NCI-H446 treated with DMSO at 0.1 percent for 48 hours (cell line): ENCODE measurements at places on chromosomes 2 and 18.

- no peak for DNase-seq
Observed at GRCh38 chr2:65382776-65383357, 49.5 kb downstream of the SPRED2 start.

DNA sequence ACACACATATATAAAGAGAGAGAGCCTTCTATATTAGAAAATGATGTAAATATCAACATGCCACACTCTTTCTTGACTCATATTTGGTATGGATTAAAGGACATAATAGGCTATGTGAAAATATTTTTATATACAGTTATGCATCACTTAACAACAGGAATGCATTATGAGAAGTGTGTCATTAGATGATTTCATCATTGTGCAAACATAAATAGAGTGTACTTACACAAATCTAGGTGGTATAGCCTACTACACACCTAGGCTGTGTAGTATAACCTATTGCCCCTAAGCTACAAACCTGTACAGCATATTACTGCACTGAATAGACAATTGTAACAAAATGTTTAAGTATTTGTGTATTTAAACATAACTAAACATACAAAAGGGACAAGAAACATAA lies 354.8 kb upstream of the CNTNAP5 start:
- DNase-seq, result no peak

- DNase-seq, result no peak
Observed at GRCh38 chr2:20213651-20214565, 11.0 kb downstream of the SDC1 start.

- no peak for DNase-seq
Observed at GRCh38 chr2:218229239-218229638, 12.2 kb downstream of the ARPC2 start.

DNA sequence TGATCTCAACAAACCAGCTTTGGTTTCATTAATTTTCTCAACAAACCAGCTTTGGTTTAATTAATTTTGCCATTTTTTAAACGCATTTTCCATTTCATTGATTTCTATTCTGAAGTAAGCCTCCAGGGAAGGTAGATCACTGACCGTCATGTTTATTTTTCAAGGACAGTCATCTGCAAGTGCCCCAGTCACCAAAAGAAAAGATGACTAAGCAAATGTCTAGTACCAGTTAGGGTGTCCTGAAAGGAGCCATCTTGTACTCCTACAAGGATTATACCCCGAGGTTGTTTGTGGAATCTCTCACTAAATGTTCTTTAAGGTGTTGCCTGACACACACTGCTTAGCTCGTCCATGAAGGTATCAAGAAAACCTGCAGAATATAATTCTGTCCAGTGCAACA lies 6.1 kb upstream of the UGT1A8 start:
- no peak for DNase-seq

DNA sequence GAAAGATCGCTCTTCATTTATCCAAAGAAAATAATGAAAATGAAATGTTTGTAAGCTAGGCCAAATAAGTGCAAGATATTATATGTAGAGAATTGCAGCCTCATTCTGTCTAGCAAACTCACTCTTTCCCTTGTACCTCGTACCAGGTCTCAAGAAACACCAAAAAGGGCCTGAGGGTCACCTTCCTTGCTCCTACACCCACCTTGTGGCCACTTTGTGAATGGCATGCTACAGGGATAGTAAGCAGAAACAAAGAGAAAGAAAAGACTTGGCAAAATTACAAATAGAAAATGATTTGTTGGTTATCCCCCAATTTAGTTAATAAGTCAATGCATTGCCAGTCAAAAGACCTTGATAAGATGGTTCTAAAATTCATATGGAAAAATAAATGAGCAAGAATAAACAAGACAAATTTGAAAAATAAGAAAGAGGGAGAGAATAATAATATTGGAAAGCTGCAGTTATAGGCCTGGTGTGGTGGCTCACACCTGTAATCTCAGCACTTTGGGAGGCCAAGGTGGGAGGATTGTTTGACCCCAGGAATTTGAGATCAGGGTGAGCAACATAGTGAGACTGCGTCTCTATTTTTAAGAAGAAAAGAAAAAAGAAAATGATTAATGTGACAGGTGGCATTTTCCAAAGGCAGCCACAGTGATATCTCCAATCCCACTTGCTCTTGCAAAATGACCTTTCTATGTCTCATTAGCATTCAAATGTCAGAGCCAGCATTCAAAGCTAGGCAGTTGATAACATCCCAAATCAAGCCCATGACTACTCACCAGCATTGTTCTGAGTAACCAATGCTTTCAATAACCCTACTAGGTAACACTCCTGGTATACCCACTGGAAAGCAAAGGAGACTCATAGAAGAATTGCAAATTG lies 38.8 kb upstream of the BMP10 start:
- peak; percentile 26 for DNase-seq

DNA sequence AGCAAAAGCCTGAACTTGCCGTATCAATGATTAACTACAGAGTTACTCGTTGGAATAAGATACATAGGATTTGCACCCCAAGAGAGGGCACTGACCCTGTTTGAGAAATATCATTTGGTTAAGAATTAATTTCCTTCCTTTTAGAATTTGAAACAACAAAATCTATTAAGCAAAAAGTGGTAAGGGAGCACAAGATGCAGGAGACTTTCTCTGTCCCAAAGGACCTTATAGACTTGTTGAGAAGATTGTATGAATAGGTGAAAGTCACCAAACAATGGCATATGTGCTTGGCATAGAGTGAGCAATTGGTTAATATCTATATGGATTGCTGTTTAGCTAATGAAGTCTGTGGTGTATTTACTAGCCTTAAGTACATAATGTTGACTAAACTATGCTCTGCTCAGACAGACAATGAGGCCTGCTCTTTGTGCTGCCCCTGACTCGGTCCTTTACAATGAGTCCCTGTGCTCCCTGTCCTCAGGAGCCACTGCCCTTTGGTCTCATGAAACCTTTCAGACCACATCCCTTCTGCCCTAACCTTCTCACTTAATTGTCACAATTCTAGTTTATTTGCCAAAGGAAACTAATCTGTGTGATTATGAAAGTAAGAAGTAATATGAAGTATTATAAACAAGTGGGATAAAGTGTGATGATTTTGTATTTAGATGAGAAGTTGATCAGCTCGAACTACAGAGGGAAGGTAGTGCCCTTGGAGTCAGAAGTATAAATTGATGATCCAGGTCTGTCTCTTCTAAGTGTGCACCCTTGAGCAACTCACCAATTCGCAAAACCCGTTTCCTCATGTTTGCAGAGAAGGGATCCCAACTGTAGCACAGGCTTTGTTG lies 21.2 kb upstream of the HNMT start:
- no peak for DNase-seq

DNA sequence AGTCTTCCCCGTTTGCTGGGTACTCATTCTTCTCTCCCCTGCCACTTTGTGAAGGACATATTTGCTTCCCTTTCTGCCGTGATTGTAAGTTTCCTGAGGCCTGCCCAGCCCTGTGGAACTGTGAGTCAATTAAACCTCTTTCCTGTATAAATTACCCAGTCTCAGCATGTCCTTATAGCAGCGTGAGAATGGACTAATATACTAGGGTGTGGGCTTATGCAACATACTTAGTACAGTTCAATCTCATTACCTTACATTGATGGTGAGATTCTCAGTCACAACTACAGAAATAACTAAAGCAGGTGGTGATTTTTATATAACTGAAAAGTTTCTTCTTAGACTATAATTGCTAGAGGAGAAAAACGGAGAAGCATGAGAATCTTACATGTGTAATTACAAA lies 237.9 kb upstream of the MMADHC start:
- no peak for DNase-seq

DNA sequence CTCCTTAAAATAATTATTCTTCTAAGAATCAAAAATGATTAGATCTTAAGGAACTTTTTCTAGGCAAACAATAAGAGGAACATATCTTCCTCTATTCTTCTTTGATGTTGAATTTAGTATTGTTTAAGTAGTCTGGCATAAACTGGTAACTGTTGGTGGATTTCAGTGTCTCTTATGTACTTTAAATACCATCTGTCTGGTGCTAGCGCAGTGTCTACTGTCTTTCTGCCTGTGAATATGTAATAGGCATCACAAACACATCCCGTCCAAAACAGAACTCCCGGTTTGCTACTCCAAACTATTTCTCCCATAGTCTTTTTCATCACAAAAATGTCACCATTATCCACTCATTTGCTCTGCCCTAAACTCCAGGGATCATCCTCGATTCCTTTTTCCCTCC lies 281.7 kb downstream of the PHLPP1 start:
- DNase-seq, result no peak

DNA sequence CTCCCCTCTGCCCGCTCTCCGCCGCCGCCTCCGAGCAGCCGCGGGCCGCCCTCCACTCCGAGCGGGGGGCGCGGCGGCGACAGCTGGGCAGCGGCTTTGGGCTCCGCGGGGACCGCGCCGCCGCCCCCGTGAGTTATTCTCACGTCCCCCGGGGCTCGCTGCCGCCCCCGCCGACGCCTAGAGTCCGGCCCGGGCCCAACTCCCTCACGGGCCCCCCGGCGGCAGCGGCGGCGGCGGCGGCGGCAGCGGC lies 645 bp downstream of the MIB1 start:
- DNase-seq, result no peak

DNA sequence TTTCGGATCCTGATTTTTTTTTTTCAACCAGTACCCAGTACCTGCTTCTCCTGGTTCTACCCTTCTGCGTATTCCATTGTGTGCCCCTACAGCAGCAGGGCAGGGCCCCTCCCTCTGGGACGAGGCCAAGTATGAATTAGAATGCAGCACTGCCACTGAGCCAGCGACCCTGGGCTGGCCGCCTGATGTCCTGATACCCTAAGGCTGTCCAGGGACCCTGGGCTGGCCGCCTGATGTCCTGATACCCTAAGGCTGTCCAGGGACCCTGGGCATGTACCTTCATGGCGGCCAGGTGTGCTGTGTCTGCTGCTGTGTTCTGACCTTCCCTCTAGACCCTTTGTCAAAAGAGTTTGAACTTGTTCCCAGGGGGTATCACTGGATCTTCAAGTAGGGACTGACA lies 42.9 kb downstream of the CABLES1 start:
- DNase-seq, result no peak

DNA sequence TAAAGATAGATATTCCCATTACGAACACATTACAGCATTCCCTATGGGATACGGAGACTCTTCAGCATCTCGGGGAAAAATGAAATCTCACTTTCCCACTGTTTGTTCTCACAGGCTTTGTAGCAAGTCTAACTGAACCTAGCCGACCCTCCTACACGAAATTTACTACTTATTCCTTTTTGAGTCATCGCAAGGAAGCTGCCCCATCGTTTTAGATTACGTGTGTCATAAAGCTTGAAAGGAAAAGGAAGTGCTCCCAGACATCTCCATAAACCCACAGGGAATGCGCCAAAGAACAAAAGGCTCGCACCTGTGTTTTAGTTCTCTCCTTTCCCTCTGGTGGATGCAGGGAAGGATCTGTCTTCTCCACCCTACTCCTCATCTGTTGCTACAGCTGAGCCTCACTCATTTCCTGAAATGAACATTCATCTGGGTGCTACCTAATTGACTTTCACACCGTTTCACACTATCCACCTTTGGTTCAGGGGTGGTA lies 76.2 kb upstream of the STK39 start:
- DNase-seq, result no peak

GRCh38 chr2:108958002-108958401 lies 31.0 kb downstream of the EDAR start:
- no peak for DNase-seq

DNA sequence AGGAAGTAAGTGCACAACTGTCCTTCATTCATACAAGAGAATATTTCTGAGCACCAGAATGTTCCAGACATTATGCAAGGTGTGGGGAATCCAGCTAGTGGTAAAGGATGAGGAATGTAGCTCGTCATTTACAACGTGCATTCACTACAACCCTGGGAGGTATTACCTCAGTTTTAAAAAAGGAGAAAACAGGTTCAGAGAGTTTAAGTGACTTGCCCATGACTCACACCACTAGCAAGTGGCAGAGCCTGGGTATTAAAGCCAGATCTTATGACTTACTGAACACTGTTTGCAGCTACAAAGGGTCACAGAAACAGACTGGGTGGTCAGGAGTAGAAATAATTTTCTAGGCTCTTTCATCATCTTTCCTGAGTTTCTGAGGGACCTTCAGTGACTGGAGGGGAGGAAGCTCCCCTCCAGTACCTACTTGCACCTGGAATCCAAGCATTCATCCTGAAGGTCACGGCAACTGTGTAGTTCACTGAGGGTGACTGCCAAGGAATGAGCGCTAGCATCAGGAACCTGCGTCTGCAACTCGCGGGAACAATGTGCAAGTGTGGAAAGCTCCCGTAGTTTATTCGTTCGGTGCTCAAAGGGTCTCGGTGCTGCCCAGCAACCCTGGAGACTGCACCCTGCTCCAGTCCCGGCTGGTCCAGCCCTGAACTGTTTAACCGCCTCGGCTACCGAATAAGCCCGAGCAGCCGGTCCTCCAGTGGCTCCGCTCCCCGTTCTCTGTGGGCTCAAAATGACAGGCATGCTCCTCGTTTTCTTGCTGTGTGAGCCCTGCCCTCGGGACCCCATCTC lies 647 bp downstream of the CCDC121 start:
- DNase-seq, result no peak

GRCh38 chr2:26590508-26590907 lies 50.7 kb downstream of the CIB4 start:
- DNase-seq, result no peak

DNA sequence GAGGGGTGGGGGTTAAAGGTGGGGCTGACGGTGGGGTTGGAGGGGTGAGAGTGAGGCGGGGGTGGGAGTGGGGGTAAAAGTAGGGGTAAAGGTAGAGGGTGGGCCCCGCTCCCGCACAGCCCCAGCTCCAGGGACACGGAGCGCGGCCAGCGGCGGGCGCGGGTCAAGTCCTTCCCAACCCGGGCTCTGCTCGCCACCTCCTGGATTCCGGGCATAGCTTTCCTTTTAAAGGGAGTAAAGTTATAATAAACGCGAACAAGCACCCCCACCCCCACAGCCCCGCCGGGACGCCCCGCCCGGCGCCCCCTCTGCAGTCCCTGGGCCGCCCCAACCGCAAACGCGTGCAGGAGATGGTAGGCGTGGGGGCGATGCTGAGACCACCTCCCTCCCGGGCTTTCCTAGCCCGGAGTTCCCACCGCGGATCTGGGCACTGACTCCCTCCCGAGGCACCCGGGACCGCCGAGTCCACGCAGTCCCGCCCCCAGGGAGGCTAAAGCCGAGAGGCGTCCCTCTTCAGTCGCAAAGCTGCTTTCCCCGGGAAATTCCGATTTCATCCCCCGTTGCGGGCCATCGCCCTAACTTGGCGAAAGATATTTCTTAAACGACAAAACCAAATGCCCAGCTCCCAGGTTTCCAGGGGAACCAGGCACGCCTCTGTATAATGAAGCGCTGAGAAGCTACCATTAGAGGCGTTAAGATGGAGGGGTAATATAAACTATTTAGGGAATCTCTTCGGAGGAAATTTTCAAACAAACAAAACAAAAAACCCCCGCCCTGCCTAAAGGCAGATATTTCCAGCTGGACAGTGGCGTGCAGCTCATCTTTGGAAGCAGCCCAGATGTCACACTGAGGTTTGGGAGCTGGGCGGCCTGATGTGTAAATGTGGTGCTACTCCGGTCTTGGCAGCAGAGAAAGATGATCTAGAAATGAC lies at the start of gene LIMS2:
TSS of gene LIMS2 (minus strand) at position 200 of the 931 bp plus-strand sequence. CDS start 506 bp downstream, outside the sequence.
- no peak for DNase-seq

DNA sequence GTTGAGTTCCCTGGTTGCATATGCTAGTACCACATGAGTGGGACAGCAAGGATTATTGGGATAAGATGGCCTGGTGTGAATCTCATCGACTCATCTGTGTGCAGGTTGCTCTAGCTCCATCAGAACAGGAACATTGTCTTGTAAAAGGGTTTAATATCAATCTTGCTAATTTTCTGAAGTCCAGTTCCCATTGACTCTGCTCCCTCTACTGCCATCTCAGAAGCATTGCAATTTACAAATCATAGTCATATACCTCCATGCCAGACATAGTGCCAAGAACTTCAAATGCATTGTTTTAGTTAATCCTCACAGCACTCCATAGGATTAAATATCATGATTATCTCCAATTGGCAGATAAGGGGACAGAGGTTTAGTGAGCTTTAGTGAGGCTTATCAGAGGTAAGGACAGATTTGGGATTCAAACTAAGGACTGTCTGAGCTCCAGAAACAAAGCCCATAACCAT lies 4.8 kb upstream of the STAT4 start:
- DNase-seq, result peak; percentile 40
